ENCODE measurements at places on chromosomes 1 and 21.

DNA sequence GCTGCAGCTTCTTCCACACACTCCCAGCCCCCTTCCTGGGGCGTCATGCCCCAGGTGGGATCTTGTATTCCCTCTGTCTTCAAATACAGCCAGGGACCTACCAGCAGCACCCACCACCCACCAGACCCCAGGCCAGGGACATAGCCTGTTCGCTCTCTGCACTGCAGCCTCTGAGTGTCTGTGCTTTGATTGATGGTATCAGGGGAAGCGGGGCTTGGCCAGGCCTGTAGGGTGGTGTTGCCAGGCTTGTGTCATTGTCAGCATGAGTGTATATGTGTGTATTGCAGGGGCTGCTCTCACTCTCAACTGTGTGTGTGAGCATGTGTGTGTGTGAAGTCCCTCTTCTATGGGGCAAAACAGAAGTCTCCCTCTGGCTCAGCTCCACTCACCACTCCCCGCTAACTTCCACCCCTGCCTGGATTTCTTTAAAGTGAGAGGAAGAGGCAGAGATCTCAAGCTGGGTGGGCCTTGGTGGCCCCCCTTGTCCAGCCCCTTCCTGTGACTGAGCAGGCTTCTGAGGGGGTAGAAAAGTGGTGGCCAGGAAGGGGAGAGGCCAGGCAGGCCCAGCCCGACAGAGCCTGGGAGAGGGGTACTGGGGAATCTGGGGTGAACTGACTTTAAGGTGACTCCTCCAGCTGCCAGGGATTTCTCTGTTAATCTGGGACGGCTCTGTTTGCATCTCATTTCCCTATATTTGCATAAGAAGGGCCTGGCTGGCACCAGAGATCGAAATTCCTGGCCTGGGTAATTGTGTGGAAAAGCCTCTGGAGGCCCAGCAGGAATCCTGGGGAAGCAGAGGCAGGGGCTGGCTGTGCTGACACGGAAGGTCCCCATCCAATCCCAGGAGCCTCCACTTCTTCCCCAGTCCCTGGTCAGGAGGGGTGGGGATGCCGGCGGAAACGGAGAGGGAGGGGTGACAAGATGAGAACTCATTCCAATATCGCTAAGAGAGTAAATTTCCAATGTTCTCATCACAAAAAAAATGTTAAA, 18.6 kb upstream of the ADGRB2 start:
- DNase-seq: no peak

- no peak for DNase-seq
Observed at GRCh38 chr1:179968994-179969919, 14.6 kb downstream of the CEP350 start.

- peak; percentile 67 for DNase-seq
Observed at GRCh38 chr1:31798433-31799195, 17.2 kb downstream of the SPOCD1 start.

DNA sequence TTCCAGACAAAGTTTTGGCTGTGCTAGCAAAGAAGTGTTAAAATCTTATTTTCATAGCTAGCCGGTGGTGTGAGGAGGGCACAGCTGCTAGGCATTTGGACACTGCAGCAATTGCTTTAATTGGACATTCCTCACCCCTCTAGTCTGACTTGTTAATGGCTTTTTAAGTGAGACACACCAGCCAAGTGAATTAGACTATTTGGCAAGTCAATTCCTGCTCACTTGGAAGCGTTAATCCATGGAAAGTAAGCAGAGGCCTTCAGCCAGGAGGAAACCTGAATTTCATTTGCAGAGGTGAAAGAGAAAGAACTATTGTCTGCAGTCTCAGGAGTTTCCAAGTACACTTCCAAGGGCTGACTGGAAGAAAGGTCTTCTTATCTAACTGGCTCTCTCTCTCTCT, 175.7 kb downstream of the ST6GALNAC3 start:
- DNase-seq: no peak

GRCh38 chr21:35050348-35051286, 1.5 kb upstream of the RUNX1 start:
- DNase-seq: no peak

DNA sequence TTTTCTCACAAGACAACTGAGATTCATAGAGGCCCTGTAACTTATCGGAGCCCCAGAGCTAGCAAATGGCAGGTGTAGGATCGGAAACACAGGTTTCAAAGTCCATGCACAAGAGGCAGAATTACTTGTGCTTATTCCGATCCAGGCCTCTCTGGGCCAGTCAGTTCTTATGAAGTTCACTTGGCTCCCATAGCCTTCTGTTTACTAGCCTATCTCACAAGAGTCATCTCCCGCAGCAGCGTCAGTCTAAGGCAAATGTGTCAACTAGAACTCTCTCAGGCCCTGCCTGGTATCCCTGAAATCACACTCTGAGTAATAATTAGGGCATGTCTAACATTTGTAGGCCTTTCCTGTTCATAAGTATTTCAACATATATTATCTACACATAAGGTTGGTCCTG, 43.3 kb downstream of the PHC2 start:
- DNase-seq: no peak
